ENCODE measurements at places on chromosomes 6 and 20.

GRCh38 chr20:60947819-60948218 lies 304.2 kb upstream of the CDH4 start:
- no peak for DNase-seq

- DNase-seq: no peak
Observed at GRCh38 chr20:50625986-50626677, 65.2 kb downstream of the RIPOR3 start.

DNA sequence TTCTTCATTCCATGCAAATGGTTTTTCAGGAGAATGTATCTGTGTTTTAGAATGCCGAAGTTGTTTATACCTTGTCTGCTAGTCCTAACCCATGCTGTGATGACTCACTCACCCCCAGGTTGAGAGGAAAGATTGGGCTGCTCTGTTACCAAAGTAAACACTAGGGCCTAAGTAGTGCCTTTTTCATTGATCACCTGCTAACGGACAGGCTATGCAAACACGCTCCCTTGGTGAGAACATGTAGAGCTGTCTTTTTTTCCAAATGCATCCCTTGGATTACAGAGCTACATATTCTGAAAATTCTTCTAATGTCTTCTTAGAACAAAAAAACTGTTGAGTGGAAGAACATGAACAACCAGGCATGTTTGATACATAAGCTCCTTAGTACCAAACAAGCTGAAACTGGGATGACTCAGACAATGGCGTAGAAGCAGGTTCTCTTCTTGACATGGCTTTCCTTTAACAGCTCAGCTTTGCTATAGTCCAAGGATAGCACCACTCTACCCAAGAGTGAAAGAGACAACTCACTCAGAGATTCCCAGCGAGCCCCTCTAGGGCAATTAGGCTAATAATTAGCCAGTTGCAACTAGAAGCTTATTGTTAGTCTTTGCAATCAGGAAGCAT lies 20.5 kb downstream of the PERP start:
- peak; percentile 76 for DNase-seq

- DNase-seq: no peak
Observed at GRCh38 chr6:91279740-91280493, 693.0 kb upstream of the MAP3K7 start.

DNA sequence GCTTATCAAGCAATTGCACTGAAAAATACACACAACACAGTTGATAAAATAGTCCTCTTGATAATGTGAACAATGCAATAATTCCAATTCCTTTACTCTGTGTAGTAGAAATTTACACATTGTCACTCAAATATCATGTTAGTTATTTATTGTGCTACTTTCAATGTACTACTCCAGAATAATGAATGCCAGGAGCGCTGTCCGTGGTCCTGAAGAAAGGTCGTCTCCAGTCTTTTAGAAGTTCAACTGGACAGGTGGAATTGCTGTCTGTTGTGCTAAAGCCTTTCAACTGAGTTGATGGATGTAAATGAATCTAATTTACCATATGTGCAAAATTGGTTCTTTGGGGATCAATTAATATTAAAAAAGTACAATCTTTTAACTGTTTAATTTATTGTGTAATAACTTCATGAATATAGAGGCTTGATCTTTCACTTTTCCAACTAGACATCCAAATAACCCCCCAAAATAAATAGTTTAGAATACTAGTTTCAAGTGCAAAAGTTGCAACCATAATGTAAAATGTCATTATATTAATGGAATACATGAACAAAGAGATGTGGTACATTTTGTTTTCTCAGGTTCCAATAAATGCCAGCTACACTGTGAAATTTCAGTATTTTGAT lies 3.2 kb downstream of the GRIK2 start:
- no peak for DNase-seq

- DNase-seq: no peak
Observed at GRCh38 chr6:112933947-112934346, 586.8 kb downstream of the RFPL4B start.

DNA sequence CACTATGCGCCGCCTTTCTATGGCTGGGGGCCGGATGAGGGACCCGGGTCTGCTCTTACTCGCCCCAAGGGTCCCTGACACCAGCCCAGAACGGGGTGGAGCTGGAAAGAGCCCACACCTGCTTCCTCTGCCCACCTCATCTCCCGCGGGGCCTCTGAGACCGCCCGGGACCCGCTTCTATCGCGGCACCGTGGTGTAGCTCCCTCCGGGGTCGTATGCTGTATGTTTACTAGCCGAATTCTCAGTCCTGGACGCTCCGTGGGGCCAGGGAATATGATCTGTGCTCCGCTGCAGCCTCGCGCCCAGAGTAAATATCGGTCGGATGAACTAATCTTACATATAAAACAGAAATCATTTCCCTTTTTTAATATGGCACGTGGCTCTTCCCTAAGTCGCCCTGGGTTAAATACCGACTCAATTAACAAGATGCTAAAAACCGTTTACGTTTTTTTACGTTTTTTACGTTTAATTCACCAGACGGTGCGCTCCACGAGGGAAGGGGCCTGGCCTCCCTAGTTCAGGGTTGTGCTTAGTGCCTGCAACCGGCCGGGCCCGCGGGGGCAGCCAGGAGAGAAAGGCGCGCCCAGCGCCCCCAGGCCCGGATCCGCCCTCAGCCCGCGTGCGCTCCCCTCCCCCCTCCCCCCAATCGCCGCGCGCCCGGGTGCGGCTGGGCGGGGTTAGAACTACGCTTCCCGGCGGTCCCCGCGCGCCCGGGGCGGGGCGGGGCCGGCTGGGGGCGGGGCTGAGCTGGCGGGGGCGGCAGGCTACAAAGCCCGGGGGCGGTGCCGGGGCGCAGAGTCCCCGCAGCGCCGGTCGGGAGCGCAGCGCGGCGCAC lies at the start of gene RBM38:
TSS of gene RBM38 (plus strand) at position 793 of the 835 bp plus-strand sequence. CDS start 186 bp downstream, outside the sequence.
- no peak for DNase-seq

DNA sequence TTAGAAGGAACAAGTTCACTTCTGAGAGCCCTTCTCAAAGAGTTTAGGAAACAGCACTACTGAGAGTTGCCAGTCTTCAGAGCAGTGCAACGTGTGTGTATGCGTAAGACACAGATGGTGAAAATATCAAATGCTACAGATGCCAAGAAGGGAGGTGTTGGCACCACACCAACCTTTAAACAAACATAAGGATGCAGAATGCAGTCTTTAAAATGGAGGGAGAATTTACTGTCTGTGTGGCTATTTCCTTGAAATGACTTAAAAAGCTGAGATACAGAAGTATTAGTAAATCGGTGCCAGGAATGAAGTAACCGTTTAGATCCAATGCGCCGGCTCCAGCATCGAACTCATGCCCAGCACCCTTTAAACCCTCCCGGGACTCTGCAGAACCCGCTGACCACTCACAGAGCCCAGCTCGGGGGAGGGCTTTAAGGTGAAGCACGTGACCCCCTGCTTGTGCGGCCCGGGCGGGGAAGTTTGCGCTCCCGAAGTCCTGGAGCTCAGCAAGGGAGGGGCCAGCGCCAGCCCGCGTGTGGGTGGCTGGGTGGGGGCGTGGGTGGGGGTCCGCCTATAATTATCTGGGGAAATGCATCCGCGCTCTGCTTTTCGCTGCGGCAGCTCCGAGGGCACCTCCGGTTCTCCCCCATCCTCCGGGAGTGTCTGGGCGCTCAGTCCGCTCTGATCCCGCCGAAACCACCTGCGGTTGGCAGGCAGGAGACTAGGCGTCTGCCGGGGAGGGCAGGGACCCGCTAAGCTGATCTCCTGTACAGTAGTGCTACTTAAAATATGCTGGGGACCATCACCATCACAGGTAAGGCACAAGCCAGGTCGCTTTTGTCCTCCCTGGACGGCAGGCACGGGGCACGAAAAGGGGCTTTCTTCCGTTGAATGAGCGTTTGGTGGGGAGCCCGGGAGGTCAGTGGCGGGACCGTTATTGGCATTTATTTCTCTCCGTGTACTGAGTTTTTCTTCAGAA lies 66.0 kb downstream of the ZBTB2 start:
- no peak for DNase-seq

GRCh38 chr6:32700391-32701040 lies 34.1 kb upstream of the HLA-DQB1 start:
- DNase-seq: no peak

GRCh38 chr6:148682990-148683389 lies 63.8 kb upstream of the UST start:
- DNase-seq: no peak

DNA sequence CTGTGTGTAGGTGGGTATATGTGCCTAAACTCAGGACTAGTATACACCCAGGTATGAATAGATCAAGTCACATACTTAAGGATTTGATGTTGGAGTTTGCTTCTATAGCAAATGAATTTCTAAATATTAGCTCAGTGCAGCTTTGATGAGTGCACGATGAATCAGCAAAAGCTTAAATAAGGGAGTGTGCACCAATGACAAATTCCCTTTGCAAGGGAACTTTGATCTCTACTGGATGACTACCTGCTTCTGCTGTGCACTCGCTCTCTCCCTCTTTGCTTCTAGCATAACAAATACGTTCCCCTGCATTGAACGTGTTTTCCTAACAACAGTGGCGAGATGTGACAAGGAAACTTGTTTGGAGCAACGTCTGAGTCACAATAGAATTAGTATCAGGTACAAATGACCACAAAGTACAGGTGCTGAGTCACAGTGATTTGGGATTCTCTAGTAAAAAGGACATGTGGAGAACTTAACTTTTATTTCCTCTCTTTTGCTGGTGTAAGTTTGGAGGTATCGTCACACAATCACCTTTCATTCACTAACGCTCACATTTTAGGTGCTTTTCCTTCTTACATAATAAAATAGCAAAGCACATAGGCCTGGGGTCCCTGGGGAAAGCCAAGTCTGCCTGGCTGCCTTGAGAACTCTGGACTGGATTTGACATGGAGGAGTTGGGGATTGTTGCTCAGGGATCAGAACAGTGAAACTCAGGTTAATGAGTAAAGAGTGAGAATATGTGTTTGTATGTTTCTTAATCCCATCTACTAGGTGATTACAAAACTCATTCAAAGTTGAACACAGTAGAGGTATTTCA lies 49.7 kb downstream of the KLHL31 start:
- no peak for DNase-seq

- DNase-seq: no peak
Observed at GRCh38 chr20:37615340-37616109, 78.3 kb upstream of the CTNNBL1 start.

DNA sequence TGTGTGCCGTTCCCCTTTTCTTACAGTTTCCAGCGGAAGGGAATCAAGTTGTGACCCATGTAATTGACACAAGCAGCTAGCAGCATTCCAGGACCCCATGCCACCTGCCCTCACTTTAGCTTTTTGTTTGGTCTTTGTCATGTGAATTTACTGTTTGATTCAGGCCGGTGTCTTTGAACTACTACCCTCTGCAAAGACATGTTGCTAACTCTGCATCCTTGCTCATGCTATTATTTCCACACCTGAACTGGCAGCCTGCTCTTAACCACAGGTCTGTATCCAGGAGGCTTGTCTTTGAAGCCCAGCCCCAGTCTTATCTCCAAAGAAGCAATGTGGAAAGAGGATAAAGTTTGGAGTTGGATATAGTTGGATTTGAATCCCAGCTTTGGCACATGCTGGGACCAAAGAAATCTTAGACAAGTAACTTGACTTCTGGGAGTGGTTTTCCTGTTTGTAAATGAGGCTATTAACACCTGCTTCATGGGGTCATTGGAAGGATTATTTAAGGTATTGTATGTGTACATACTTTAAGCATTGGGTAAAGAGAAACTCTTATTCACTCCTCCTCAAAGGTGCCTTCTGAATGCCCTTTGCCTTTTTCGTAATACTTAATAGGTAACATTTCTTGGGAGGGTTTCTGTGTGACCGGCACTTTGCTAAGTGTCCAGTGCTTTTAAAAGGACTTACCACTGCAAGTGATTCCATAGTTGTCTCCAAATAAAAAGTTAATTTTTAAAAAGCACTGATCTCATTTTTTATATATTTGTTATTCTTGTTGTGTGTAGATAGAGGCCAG lies 52.4 kb downstream of the RALY start:
- no peak for DNase-seq

- no peak for DNase-seq
Observed at GRCh38 chr6:121849477-121849876, 414.0 kb downstream of the GJA1 start.

DNA sequence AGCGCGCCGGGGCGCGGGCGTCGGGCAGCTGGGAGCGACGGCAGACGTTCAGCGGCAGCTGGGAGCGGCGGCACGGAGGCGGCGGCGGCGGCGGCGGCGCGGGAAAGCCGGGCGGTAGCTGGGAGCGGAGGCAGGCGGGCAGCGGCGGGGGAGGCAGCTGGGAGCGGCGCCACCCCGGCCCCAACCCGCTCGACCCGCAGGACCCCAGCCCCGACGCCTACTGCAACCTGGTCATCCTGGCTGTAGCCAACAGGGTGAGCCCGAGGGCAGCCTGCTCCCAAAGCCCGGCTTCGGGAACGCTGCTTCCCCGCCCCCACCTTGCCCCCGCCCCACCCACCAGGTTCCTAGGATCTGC lies 8.9 kb downstream of the CCM2L start:
- peak; percentile 6 for DNase-seq

- DNase-seq: no peak
Observed at GRCh38 chr6:145427232-145427631, 308.1 kb downstream of the EPM2A start.

- peak; percentile 58 for DNase-seq
Observed at GRCh38 chr6:15501826-15502445, 160.9 kb downstream of the DTNBP1 start.

DNA sequence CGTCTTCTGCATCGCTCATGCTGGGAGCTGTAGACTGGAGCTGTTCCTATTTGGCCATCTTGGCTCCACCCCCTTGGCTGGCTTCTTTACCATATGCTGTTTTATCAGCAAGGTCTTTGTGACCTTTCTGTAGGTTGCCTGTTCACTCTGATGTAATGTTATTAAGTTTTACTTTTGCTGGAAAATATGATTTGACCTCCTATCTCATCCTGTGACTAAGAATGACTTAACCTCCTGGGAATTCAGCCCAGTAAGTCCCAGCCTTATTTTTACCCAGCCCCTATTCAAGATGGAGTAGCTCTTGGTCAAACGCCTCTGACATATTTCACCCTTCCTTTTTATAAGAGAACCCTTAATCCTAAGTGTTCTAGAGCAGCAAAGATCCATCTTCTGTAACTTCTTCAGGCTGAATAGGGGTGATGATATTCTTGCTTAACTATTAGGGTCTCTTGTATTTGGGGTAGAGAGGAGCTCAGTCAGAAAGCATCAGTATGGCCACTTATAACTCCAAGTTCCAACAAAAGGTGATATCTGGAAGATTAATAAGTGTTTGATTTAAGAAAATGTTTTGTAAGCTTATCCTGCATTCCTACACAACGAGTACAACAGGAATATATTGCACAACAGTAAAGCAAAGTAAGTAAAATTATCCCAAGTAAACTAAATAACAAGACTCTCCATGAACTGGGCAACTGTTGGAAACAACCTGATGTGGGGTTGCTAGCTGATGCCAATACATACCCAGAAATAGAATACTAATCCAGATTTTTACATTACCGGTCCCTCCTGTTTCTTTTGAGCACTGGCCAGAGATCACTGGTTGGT lies 23.1 kb upstream of the HMGN3 start:
- no peak for DNase-seq

- DNase-seq: no peak
Observed at GRCh38 chr20:50244352-50245149, 53.9 kb downstream of the CEBPB start.

DNA sequence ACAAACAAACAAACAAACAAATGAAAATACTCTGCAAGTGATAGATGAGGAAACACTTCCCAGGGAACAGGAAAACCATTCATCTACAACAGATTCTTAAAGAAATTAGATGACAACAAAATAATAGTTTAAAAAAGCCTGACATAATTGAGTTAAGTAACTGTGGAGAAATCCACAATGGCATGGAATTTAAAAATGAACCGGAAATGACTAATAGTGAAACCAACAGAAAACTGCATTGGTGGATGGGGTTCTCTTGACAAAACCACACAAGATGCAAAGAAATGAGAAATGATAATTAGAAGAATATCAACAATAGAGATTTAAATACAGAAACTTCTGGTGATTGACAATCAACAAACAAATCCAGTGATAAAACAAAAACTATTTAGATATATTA lies 785.6 kb downstream of the QKI start:
- DNase-seq: no peak
